ENCODE measurements at places on chromosomes 1 and 21. TPM values are rescaled to one million over a fixed set of nuclear protein-coding genes. Genes with fewer than 3 reads are reported as not detected.

- no peak for DNase-seq
Observed at GRCh38 chr1:115539061-115539460, 102.7 kb upstream of the VANGL1 start.

DNA sequence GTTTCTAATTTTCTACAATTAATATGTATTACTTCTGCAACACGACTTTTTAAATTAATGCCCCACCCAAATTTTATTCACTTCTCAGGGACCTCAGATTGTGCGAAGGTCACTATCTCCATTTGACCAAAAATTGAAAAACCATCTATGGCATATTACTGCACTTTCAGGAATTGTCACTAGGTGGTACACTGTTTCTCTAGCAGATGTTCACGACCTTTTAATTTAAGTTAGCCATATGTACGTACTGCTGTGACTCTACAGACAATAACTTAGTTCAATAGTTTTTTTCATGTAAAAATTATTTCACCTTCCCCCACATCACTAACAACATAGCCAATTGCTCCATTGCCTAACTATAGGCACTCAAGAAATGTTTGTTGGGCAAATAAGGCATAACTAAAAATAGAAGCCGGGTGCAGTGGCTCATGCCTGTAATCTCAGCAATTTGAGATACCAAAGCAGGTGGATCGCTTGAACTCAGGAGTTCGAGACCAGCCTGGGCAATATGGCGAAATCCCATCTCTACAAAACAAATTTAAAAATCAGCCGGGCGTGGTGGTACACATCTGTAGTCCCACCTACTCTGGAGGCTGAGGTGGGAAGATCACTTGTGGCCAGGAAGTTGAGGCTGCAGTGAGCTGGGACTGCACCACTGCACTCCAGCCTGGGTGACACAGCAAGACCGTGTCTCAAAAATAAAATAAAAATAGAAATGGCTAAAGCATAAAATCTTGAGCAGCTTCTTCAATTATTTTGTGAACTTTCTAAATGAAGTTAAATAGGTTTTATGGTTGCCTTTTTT is 75.7 kb upstream of the PKN2 start:
- DNase-seq: no peak

GRCh38 chr1:42305639-42306038 is 29.4 kb downstream of the FOXJ3 start:
- DNase-seq: no peak

GRCh38 chr1:54239035-54239383 is 39.0 kb downstream of the MRPL37 start:
- DNase-seq: no peak

DNA sequence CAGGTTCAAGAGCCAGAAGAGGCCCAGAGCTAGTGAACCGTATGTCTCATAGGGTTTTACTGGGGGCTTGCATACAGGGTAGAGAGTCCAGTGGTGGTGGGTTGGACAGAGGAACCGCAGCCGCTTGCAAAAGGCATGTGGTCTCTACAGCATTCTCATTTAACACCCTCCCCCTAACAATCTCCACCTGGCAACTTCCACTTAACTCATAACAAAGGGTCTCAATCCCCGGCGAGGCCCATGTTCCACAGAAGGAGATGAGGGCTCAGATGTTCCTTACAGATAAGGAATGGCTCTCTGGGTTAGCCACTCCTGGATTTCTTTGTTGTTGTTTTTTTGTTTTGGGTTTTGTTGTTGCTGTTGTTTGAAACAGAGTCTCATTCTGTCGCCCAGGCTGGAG is 106.1 kb downstream of the APP start:
- DNase-seq: no peak

GRCh38 chr1:21332554-21333311 is 42.5 kb upstream of the ECE1 start:
- DNase-seq: peak; percentile 18

Gene ITLN2
- total RNA-seq: not detected

Gene LY9
- total RNA-seq: 0.26 TPM

Gene ERVH48-1
- total RNA-seq: not detected
